ENCODE measurements at places on chromosomes 16 and 17.

DNA sequence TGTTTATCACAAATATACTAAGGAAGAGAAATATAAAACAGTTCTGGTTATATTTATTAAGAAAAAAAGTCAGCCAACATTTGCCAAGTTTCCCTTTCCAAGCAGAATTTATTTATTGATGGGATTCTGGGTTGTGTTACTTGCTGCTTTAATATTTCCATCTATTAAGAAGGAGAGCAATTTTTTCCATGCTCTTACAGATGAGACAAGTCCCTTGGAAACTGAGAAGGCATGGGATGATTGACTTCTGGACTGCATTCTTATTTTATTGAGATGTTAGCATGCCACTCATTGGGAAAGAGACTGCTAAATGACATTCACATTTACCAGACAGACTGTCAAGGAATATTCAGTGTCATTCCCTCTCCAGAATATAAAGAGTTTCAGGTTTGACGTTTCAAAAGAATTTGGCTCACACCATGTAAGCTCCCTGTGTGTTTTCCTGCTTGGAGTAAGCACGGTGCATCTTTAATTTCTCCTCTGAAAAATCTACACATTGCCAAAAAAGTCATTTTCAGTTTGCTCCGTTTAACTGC lies 1565.2 kb upstream of the GOT2 start:
- no peak for DNase-seq

- DNase-seq = no peak
Measured at GRCh38 chr16:75019007-75019406, 20.2 kb downstream of the ZNRF1 start.

GRCh38 chr17:44928136-44928535 lies 12.8 kb upstream of the GFAP start:
- DNase-seq = no peak

DNA sequence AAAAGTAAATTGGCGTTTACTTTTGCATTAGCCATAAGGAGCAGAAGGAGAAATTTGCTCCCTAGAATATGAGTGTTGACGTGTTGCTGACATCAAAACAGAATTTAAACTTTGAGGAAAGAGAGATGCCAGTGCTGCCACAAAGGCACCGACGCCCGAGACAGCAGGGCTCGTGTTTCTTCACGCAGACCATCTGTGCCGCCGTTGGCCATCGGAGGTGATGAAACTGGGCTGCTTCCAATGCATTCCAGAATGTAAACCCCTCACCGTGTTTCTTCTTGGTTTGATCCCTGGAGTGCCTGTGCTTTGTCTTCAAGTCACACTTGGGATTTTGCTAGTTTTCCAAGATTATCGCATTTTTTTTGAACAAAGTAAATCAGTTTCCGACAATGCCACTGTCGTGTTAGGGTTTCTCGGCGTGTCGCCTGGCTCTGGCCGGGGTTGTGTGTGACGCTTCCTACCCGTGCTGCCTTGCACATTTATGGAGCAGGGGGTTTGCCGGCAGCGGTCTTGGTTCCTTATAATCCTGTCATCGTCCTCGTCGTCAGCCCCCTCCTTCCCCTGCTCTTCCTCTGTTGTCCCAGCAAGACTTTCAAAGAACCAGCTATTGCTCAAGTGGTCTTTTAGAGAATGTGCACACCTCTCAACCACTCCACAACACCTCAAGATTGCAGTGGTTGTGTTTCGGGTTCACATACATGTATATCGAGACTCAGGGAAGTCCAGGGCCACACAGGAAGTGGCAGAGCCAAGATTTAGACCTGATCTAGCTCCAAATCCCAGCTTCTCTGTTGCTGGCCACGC lies 103.9 kb downstream of the METRNL start:
- no peak for DNase-seq

GRCh38 chr16:68739964-68740627 lies 3.0 kb downstream of the CDH1 start:
- no peak for DNase-seq

- no peak for DNase-seq
Measured at GRCh38 chr17:47368262-47368661, 44.5 kb downstream of the EFCAB13 start.

DNA sequence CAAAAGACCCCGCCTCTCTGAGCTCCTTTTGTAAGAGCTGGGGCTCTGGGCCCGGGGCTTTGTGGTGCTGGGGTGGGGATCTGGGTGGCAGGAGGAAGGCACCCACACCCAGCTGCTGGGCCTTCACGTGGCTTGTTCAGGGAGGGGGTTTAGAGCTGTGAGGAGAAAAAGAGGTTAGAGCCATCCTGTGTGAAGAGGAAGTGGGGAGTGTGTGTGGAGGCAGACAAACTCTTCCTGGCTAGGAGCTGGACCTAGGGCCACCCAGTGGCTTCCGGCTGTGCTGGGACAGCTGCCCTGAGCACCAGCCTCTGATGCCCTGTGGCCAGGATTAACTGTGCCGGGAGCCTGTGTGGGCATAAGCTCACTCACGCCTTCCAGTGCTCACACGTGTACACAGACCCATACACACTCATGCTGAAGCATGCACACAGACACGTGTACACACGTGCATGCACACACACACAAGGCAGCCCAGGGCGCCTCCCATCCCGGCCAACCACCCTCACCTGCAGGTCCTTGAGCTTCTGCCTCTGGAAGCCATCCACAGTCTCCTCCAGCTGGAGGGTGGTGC lies 7.4 kb downstream of the CIBAR2 start:
- no peak for DNase-seq

DNA sequence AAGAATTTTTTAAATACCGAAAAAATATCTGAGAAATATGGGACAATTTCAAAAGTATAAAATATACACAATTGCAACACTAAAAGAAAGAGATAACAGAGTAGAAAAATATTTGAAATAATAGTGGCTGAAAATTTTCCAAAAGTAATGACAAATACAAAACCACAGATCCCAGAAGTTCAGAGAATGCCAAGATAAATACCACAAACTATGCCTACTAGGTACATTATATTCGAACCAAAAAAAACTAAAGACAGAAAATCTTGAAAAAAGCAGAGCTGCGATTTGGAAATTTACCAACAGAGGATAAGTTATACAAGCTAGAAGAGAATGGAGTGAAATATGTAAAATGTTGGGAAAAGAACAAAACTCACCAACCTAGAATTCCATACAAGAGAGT lies 191.3 kb upstream of the ELAC2 start:
- DNase-seq = no peak

- DNase-seq = no peak
Measured at GRCh38 chr17:59627770-59628171, 8.1 kb downstream of the CLTC start.

DNA sequence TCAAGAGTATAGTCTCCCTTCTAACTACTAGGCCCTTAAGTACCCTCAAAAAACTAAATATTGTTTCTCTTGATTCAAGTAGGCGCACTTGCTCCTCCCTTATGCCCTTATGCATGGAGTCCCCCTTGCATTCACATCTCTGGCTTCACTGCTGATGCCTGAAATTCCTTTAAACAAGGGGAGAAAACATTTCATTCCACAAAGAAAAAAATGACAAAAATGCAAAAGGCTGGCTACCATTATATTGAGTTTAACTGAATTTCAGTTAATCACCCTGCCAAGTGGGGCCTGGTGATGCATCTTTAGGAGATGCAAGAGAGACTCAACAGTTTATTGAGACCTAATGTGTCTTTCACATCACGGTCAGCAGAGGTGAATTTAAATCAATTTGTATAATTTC lies 35.6 kb downstream of the CRLF3 start:
- DNase-seq = no peak

DNA sequence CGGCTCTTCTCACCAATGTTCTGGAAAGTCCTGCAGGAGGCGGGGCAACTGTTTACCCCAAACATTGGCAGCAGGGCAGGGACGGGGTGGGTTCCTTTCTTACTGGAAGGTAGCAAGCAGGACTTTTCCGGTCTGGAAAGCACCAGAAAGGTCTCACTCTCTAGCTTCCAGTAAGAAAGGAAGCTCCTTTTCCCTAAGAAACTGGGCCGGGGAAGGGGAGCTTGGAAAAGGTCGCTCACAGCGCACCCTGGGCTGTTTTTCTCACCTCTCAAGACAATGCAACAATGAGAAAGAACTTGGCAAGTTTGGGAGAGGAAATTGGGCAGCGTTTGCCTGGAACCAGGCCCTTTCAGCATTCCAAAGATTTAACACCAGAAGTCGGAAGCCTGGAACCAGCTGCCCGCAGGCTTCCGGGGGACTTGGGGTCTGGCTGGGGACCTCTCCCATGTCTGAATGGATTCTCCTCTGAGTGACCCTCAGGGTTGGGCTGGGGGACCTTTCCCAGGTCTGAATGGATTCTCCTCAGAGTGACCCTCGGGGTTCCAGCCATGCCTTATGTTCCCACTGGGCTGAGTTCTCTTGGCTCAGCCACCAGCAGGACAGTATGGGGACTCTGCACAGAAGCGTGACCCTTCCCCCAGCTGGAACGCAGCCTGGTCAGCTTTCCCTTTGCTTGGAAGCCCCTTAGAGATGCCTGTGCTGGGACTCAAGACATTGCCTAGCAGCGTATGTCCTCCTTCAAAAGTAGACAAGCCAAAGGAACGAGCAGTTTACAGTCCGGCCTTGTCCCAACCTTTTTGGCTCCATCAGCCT lies 166.5 kb upstream of the PLCG2 start:
- no peak for DNase-seq

- no peak for DNase-seq
Measured at GRCh38 chr17:50813583-50813982, 21.8 kb upstream of the WFIKKN2 start.

GRCh38 chr17:33381201-33381600 lies 88.1 kb upstream of the ASIC2 start:
- DNase-seq = no peak

GRCh38 chr16:4869147-4869805 lies 22.0 kb downstream of the UBN1 start:
- no peak for DNase-seq

- no peak for DNase-seq
Measured at GRCh38 chr16:86205521-86206245, 304.6 kb upstream of the FOXF1 start.

GRCh38 chr17:78315355-78316114 lies 44.3 kb downstream of the SOCS3 start:
- peak; percentile 68 for DNase-seq

GRCh38 chr17:32357615-32358014 lies 7.7 kb downstream of the ZNF207 start:
- no peak for DNase-seq

GRCh38 chr16:53949715-53950410 lies 245.9 kb downstream of the FTO start:
- no peak for DNase-seq

DNA sequence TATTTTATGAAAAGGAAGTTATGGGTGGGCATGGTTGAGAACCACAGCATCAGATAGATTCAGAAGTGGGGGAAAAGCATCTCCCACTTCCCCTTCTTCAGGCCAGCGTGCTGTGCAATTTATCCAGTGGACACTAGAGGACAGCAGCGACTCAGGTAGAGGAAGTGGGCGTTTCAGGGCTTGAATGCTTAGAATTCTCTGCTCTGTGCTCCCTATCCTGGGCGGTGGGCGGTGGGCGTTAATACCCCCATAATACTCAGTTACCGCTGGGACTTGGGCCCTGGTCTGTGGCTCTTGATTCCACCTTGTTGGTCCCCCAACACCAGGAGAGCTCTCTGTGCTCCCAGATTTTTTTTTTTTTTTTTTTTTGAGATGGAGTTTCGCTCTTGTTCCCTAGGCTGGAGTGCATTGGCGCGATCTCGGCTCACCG lies 3.7 kb upstream of the LYZL6 start:
- DNase-seq = peak; percentile 45

GRCh38 chr17:35086931-35087573 lies 23.5 kb upstream of the RFFL start:
- DNase-seq = no peak

DNA sequence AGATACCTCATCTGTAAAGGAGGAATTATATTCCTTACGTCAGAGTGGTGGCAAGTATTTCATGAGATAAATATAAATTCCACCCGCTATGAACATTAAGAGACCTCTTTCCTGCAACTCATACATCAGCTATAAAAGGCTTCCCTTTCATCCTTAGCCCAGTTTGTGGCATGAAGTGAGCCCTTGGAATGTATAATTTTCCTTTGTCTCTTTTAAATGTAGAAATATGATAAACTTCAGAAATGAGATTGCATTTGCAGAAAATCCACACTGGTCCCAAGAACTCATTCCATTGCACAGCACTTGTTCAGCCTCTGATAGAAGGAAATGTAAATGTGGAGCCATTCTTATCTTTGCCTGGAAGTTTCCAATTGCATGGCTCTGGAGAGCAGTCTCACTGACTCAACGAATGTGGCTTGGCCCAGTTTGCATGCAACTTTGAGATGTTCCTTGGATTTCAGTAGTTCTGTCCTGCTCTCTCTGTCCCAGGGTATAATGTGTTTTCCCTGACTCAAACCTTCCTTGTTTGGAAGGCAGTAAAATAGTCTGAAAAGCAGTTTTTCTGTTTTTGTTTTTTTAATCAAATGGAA lies 746.4 kb downstream of the CDH11 start:
- DNase-seq = no peak

DNA sequence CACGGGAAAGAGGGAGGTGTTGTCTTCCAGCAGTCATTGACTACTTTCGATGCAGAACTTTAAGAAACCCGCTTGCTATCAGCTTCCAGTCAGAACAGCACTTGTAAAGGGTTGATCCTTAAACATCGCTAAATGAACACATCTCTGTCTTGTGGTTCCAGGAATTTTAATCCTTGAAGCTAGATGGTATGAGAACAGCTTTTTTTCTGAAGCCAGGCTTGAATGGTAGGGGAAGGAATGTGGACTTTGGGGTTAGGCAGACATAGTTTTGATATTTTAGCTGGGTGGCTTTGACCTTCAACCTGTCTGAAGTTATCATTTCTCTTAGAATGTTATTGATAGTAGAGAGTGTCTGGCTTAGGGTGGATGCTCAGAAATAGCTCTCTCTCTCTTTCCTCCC lies 81.1 kb downstream of the RGS9 start:
- DNase-seq = no peak

DNA sequence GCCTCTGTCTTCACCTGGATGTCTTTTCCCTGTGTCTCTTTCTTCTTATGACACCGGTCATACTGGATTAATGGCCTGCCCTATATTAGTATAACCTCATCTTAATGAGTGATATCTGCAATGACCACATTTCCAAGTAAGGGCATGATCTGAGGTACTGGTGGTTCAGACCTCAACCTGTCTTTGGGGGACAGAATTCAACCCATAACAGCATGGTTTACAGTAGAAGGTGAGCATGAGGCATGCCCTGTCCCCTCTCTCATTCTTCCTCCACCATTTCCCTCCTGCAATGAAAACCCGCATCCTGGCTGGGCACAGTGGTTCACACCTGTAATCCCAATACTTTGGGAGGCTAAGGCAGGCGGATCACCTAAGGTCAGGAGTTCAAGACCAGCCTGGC lies 2.8 kb upstream of the RAB37 start:
- no peak for DNase-seq

DNA sequence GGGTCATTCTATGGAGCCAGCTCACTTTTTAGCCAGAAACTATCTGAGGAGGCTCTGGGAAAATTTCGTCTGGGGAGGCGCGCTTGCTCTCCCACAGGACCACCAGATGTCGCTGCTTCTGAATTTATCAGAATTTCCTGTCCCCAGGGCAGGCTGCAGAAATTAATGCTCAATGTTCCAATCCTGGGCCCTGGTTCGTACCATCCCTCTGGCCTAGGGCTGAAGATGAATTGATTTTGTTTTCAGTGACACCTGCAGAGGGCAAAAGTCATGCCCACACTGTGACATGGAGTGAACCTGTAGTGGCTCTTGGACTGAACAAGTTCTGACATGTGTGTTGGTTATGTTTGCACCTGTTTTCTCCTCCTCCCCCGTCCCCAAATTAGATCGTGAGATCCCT lies 482.6 kb downstream of the NPIPA7 start:
- peak; percentile 59 for DNase-seq

- DNase-seq = peak; percentile 48
Measured at GRCh38 chr17:74361230-74362068, at the start of gene BTBD17. Gene BTBD17, minus strand, starts transcription at chr17:74361868. Its CDS starts 49 bp downstream, at chr17:74361819.

All from activated T-cell treated with anti-CD3 and anti-CD28 coated beads, Interleukin-2, amount 50 U/mL, for 1 hour (primary cell).